ENCODE measurements at places on chromosomes 7 and 10.
A peak's percentile ranks its signal among the peaks of the same experiment; 100 is the strongest.

DNA sequence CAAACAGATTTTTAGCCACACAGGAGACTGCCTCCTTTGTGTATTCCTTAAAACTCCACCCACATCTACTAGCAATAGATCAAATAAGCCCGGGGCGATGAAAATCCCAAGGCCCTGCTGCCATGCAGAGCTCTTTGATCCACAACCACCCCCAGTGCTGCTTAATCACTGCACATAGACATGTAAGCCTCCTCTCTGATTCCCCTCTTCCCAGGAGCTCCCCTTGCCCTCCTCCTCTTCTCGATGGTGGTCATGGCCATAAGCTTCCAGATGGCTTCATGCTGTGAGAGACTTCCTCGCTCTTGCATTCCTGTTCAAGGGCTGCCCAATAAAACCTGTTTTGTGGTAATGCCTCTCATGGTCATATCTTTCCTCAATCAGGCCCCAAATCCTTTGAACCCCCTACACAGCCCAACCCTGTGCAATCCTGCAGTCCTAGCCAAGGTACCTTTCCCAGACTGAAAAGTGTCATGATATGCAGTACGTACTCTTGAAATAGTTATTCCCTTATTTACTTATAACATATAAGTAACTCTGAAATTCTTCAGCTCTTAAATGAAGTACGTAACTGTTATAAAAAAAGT is 158.5 kb downstream of the CACNA2D1 start:
- H3K4me1 ChIP-seq = no peaks in the 10 kb centered on the region
- H3K27ac ChIP-seq = no peak overlapping the region
- H3K4me3 ChIP-seq = no peak overlapping the region
- DNase-seq = no peak

DNA sequence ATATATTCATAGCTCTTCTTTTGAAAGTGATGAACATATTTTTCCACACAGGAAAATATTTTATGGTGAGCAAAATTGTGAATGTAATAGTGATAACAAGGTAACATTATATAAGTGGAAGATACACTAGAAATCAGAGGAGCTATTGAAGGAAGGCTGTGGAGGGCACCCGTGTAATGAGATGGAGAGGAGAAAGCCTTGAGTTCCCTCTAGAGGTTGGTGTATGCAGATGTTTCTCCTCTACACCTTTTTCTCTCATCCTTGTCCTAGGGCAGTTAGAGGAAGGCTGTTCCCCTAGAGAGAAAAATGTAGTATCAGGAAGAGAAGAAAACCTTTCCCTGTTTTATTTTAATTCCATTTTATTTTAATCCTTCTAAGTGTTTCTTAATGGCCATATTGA is 54.6 kb upstream of the NRG3 start:
- H3K4me3 ChIP-seq = no peak overlapping the region
- no peak overlapping the region for H3K27ac ChIP-seq
- no peaks in the 10 kb centered on the region for H3K27me3 ChIP-seq
- H3K4me1 ChIP-seq = no peaks in the 10 kb centered on the region
- DNase-seq = no peak

GRCh38 chr7:22591271-22591670 is 91.3 kb upstream of the STEAP1B start:
- H3K4me1 ChIP-seq = peaks cover 40% of the 10 kb centered on the region
- H3K4me3 ChIP-seq = no peak overlapping the region
- no peaks in the 10 kb centered on the region for H3K27me3 ChIP-seq
- H3K27ac ChIP-seq = no peak overlapping the region
- H3K36me3 ChIP-seq = no peaks in the 10 kb centered on the region

DNA sequence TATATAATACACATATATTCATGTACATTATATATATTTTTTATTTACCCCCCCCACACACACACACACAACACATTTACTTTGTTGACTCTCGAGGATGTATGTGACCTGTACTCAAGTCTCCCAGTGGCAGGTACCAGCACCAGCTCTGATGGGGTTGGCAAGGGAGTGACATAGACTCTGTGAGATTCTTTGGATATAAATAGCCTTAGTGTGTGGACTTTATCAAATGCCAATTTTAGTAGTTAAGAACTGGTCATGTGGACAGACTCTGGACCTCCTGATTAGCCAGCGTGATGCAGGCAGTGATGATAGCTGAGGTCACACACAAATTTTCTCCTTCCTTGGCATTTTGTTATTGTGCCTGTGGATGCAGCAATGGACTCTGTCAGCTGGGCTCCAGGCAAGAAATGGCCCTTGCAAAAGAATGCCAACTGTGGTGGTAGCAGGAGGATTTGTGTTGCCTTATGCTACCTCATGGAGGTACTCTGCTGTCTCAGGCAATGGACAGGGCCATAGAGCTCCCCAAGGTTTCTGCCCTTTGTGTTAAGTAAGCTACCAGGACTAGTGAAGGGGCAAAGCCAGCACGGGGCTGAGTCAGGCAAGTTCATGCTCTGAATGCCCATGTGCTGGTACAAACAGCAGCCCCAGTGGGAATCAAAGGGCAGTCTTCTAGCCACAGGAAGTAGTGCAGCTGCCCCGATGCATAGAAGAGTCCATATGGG is 224.6 kb upstream of the ZWINT start:
- no peaks in the 10 kb centered on the region for H3K27me3 ChIP-seq
- no peak overlapping the region for H3K4me3 ChIP-seq
- no peak overlapping the region for H3K27ac ChIP-seq
- H3K4me1 ChIP-seq = no peaks in the 10 kb centered on the region
- no peak for DNase-seq
- no peaks in the 10 kb centered on the region for H3K36me3 ChIP-seq

DNA sequence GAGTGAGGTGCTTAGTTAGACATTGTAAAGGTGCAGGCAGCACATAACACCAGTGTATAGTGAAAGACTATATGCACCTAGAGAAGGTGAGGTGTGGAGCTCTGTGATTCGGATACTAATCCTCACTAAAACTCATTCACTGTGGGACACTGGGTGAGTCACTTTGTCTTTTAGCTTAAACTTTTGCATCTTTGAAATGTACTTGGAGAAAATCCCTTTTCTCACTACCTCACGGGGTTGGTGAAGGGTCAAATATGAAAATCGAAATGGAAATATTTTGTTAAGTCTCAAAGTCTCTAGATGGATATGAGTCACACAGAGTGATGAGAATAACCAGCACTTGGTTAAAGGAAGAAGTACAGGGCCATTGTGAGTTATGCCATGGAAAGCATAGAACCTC is 38.0 kb downstream of the MDFIC start:
- no peak overlapping the region for H3K27ac ChIP-seq
- no peak for DNase-seq
- no peaks in the 10 kb centered on the region for H3K27me3 ChIP-seq
- peaks cover 15% of the 10 kb centered on the region for H3K4me1 ChIP-seq
- no peak overlapping the region for H3K4me3 ChIP-seq
- no peaks in the 10 kb centered on the region for H3K36me3 ChIP-seq

GRCh38 chr10:89183571-89183970 is 23.5 kb downstream of the CH25H start:
- no peak overlapping the region for H3K4me3 ChIP-seq
- no peaks in the 10 kb centered on the region for H3K36me3 ChIP-seq
- H3K27ac ChIP-seq = no peak overlapping the region
- H3K27me3 ChIP-seq = no peaks in the 10 kb centered on the region

DNA sequence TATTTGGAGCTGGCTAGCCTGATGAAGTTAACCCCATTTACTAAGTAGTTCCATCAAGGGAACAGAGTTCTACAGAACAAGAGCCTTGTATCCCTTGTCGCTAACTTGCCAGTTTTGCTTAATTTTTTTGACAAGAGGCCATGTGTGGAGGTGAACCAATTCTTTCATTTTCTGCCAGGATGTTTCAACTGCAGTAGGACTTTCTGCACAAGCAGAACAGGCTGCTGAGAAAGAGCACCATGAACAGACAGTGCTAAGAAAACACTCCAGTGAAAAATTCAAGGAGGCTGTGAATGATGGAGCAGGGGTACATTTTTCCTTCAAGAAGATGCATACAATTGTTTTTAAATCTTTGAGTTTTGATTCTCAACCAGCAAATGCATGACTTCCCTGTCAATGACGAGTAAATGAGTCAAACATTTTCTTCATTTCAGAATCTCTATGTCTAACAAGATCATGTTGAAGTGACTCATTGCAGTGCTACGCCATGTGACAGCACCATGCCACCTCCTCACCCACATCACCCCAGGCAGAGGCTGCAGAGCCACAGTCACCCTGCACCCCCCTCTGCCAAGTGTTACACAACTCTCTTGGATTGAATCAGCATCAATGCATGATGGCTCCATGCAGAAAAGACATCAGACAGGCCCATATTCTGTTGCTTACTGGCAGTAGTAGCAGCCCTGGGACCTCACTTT is 193.1 kb downstream of the COBL start:
- H3K27ac ChIP-seq = peak overlapping the region; percentile 27
- H3K4me1 ChIP-seq = peaks cover 8% of the 10 kb centered on the region
- H3K36me3 ChIP-seq = no peaks in the 10 kb centered on the region

DNA sequence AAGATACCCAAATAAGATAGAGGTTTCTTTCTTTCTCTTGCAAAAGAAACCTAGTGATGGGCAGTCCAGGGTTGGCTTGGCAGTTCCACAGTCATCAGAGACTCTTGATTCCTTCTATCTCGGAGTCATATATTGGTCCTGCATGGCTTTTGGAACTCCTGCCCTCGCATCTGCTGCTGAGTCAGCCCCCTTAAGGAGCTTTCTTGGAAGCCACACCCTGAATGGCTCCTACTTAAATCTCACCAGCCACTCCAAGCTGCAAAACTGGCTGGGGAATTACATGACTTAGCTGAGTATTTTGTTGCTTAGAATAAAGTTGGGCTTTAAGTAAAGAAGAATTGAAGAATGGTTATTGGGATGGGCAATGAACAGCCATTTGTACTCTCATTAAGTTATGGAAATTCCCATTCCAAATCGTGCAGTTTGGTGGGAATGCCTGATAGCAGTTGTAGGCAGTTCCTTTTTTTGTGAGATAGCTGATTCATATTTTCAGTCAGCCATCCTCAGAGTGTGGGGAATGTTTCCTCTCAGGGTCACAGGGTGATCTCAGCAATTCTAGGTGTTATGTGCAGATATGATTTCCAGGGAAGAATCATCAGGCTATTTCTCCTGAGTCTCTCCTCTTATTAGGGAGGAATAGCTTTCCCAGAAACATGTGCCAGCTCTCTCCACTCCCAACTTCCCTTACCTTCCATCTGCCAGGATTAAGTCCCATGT is 209.9 kb downstream of the BBS9 start:
- DNase-seq = no peak
- H3K27me3 ChIP-seq = no peaks in the 10 kb centered on the region
- H3K4me1 ChIP-seq = no peaks in the 10 kb centered on the region
- H3K4me3 ChIP-seq = no peak overlapping the region

- H3K27ac ChIP-seq = no peak overlapping the region
- no peaks in the 10 kb centered on the region for H3K27me3 ChIP-seq
- no peaks in the 10 kb centered on the region for H3K36me3 ChIP-seq
- peaks cover 4% of the 10 kb centered on the region for H3K4me1 ChIP-seq
- H3K4me3 ChIP-seq = no peak overlapping the region
Observed at GRCh38 chr10:72802332-72802731, 91.2 kb upstream of the OIT3 start.

DNA sequence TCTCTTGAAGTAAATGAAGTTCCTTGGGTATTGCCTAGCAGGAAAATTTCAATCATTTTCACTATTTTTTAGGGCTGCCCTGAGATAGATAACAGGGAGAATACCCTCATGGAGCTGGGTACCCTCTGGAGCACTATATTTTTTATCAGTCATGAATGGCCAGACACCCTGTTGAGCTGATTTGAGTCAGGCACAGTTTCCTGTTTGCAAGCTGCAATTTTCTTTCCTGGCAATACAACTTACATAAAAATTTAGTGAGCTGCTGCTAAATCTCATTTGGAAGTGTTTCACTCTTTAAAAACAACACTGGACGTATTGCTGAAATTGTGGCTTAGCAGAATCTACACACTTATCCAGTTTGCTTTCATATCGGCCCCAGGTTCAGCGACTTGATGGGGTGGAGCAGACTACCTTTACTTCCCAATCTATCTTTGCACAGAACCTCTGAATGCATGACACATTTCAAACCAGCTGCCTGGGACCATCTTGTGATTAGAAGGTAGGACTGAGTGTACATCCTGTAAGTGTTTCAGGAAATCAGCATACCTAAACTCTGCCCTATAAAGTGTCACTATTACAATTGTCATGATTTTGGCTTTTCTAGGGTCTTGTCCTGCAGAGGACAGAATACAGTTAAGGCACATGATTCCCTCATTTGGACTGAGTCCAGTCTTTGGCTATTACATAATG is 125.7 kb upstream of the FAM3C start:
- H3K27ac ChIP-seq = no peak overlapping the region
- H3K27me3 ChIP-seq = no peaks in the 10 kb centered on the region
- H3K4me3 ChIP-seq = no peak overlapping the region
- DNase-seq = no peak
- no peaks in the 10 kb centered on the region for H3K36me3 ChIP-seq
- H3K4me1 ChIP-seq = no peaks in the 10 kb centered on the region

GRCh38 chr7:116310141-116310540 is 99.8 kb downstream of the TES start:
- H3K4me3 ChIP-seq = no peak overlapping the region
- no peaks in the 10 kb centered on the region for H3K36me3 ChIP-seq
- H3K27me3 ChIP-seq = no peaks in the 10 kb centered on the region
- H3K27ac ChIP-seq = no peak overlapping the region
- no peak for DNase-seq
- H3K4me1 ChIP-seq = no peaks in the 10 kb centered on the region

GRCh38 chr10:26508016-26508415 is 69.9 kb downstream of the APBB1IP start:
- H3K27ac ChIP-seq = no peak overlapping the region
- H3K4me1 ChIP-seq = no peaks in the 10 kb centered on the region
- no peak for DNase-seq
- peaks cover 5% of the 10 kb centered on the region for H3K36me3 ChIP-seq

GRCh38 chr7:158000160-158000559 is 587.5 kb downstream of the PTPRN2 start:
- no peaks in the 10 kb centered on the region for H3K27me3 ChIP-seq
- H3K4me1 ChIP-seq = no peaks in the 10 kb centered on the region
- H3K4me3 ChIP-seq = no peak overlapping the region
- H3K36me3 ChIP-seq = no peaks in the 10 kb centered on the region

DNA sequence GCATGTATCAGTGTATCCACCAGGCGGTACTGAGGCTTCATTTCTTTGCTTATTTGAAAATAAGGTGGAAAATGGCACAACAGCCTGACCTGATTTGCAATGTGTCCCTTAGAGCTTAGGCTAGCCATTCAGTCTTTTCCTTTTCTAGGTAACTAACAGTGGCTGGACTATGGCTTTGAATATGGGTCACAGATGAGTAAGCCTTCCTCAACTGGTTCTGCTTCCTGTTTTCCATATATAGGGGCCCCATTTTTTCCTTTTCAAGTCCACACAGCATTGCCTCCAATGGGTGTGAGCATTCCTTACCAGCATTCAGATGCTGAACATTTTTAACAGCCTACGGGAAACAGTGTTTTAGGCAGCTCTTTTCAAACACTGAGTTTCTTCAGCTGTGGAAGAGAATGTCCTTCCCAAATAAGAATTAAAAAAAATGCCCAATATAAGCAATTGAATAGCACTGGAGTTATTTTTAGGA is 3.9 kb upstream of the ITGB1 start:
- peaks cover 39% of the 10 kb centered on the region for H3K4me1 ChIP-seq
- H3K27ac ChIP-seq = peak overlapping the region; percentile 70
- H3K4me3 ChIP-seq = no peak overlapping the region
- no peaks in the 10 kb centered on the region for H3K36me3 ChIP-seq
- H3K27me3 ChIP-seq = no peaks in the 10 kb centered on the region
